ENCODE measurements at places on chromosomes 7 and 10.

DNA sequence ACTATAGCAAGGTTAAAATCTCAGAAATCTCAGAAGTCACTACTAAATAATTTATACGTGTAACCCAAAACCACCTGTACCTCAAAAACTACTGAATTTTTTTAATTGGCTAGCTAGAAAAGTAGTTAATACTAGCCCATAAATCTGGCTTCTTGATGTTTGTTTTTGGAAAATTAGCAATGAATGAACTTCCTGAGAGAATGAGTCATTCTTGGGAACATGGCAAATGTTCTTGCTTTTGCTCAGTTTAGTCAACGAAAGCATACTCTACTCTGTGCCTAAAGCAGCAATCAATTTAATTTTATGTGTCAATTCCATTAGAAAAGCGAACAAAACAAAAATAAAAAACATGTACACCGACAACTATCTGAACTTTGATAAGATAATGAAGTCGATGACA, 69.2 kb downstream of the SEMA3E start:
- DNase-seq, result no peak

DNA sequence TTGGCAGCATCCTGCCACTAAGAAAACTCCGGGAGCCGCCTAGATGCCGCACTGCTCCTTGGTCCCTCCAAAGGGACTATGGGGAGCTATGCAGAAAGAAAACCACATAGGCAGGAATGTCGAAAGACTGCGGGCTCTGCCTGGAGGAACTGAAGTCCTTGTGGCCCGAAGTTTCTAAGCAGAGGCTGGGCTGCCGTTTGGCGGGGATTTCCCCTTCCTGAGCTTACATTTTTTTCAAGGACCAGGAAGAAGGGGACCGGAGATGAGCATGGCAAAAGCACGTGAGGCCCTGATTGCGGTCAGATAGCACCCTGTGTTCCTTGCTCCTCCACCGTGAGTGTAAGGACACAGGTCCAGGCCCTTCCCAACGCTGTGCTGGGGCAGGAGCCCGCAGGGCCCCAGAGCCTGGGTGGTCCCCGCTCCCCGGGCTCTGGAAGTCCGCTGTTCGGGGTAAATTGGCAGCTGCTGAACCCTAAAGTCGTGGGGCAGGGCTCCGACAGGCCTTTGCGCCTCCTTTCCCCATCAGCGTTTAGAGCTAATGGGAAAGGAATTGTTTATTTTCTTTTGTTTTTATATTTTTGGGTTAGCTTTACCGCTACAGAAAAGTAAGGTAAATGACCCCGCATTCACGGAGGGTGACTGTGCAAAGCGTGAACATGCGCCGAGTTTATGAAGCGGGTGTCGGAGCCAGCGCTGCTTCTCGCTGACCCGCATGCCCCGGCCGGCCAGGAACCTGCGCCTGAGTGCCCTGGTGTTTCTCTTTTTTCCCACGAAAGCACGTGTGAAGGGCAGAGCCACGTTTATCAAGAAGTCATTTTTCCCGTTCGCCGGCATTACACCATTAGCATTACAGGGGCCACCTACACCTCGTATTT, 356.5 kb upstream of the ZNF32 start:
- DNase-seq, result no peak

GRCh38 chr7:124752310-124752709, 13.3 kb downstream of the GPR37 start:
- DNase-seq, result no peak

GRCh38 chr10:75472685-75473084, 41.3 kb downstream of the LRMDA start:
- no peak for DNase-seq

DNA sequence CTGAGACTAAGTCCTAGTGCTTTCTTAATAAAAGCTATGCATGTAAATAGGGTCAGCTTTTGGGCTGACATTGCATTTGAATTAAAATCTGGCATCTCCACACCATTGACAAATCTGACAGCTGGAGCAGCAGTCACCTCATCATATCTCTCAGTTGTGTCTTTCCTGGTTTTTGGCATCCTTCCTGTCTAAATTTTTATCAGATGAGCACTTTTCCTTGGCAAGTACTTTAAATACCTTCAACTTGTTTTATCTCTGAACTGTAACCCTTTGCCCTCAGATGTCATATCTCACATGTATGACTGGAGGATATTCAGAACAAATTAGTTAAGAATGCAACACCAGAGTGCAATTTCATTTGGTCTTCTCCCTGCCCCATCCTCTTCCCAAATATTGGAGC, 1066.2 kb downstream of the LRMDA start:
- DNase-seq, result no peak

DNA sequence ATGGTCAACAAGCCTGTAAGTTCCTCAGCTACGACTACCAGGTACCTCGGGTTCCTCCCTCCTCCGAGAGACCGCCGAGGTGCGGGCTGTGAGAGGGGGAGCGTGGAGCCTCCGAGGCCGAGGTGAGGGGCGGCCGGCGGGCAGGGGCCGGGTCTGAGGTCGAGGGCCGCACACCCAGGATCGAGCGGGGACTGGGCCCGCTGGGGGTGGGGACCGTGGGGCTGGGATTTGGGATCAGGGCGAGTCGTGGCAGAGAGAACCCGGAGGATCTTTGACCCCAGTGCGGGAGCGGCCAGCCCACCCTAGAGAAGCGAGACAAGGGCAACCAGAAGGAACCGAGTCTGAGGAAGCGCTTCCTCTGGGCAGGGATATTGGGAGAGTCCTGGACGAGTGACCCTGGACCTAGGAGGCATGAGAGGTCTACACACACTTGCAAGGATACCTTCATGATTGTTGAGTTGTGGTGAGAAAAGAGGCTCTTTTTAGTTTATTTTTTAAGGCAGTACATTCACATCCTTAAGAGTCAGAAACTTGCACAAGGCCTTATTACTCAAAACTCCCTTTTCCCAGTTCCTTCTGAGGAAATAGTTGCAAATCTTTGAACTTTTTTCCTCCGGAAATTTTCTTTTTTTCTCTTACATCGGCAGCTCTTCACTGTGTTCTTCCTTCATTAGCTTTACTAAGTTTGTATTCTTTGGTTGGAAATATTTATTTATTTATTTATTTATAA, 395 bp downstream of the ZNF487 start:
- no peak for DNase-seq

- no peak for DNase-seq
Measured at GRCh38 chr10:74683067-74683466, 143.3 kb upstream of the KAT6B start.

GRCh38 chr10:50232261-50232639, 19.1 kb downstream of the ASAH2 start:
- DNase-seq, result no peak

DNA sequence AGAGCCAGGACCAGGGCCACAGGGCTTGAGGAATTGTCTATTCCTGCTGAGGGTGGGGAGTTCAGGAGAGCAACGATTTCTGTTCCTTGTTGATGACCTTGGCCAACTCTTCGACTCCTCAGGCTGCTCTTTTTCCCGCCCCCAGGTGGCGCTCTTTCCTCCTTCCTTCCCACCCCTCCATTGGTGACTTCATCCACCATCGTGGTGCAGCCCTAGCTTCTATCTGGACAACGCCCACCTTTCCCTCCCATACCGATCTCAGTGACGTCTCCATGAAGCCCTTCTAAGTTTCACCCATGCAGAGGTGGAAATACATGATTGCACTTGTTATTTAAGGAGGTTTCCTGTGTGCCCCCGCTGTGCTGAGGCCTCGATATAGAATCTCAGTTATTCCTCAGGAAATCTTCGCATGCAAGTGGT, 22.1 kb upstream of the CARD11 start:
- no peak for DNase-seq

DNA sequence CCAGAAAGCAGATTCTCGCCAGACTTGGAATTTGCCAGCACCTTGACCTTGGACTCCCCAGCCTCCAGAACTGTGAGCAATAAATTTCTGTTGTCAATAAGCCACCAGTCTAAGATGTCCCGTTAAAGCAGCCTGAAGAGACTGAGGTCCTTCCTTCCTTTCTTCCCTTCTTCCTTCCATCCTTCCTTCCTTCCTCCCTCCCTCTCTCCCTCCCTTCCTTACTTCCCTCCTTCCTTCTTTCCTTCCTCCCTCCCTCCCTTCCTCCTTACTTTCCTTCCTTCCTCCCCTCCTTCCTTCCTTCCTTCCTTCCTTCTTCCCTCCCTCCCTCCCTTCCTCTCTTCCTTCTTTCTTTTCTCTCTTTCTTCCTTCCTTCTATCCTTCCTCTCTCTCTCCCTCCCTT, 66.4 kb downstream of the NPTX2 start:
- no peak for DNase-seq

All from HS-5 (cell line).